ENCODE measurements at places on chromosomes 2 and 18.

- DNase-seq: no peak
These were observed 13.5 kb downstream of the SDC1 start for GRCh38 chr2:20211420-20211819.

DNA sequence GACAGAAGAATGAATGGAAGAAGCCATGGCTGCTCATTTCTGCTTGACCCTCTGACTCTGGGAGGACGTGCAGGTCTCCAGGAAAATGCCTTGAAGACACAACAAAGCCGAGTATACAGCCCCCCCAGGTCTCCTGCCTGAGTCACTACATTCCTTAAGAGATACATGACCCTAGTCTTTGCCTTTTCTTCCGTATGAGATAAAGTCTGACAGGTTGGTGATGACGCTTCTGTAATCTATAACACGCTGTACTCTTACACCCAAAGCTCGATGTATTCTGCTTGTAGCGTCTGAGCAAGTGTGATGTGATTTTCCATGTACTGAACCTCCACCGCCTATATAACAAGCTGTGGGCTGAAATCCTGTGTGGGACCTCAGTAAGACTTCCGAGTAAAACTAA, 77.3 kb downstream of the KCTD1 start:
- DNase-seq: no peak

DNA sequence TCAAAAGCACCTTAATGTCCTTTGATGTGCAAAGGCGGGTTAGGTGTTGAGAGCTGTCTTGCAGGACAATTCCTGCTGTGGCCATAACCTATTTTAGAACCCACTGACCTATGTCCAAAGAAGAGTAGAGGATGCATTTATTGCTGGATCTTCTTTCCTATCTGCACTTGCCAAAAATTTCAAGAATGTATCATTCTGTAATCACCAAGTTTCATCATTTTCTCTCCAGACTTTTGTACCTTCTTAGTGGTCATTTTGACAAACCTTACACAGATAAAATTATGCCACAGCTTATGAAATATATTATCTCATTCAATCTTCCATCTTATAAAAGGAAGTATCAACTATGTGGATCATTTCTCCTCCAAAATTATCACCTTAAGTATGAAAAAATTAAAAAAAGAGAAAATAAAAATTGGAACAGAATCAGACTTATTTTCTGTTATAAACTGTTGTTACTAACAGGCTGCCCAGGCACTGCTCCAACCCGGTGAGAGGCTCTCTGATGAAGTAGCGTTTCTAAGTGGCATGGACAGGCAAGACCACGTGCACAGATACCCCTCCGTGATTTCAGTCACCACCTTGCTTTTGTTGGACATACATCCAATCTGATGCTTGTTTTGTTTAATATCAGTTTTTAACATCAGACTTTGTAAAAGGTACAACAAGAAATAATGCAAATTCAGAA, 559.9 kb upstream of the ID2 start:
- DNase-seq: no peak

DNA sequence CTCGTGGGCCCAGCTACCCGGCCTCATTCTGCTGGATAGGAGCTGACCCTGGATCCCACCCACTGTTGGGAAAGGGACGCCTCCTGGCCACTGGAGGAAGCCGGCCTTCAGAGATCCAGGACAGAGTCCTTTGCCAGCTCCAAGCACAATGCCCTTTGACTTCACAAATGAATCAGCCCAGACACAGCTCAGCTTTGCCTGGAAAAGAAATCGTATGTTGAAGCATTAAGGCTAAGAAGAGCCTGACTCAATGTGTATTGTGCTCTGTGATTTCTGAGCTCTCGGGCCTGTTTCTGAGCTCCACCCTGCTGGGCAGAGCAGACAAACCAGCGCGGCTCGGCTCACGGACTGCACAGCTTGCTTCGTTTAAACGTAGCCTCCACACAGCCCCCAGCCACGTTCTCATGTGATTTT, 162.9 kb upstream of the APCDD1 start:
- DNase-seq: no peak

GRCh38 chr2:105803773-105804172, 59.1 kb downstream of the NCK2 start:
- no peak for DNase-seq

DNA sequence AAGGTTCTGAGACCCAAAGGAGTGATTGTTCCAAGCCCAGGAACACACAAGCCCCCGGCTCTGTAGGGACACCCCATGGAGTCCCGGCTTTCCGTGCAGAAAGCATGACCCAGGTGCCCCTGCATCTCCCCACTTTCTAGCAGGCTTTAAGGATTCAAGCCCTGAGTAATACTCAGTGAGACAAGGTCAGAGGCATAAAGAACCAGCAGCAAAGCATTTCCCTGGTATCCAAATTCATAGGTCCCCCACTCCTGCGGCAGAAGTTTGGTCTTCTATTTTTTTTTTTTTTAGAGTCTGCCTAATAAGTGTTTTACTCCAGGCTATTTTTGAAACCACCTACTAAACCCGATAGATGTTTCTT, 16.3 kb downstream of the TSHZ1 start:
- DNase-seq: no peak

DNA sequence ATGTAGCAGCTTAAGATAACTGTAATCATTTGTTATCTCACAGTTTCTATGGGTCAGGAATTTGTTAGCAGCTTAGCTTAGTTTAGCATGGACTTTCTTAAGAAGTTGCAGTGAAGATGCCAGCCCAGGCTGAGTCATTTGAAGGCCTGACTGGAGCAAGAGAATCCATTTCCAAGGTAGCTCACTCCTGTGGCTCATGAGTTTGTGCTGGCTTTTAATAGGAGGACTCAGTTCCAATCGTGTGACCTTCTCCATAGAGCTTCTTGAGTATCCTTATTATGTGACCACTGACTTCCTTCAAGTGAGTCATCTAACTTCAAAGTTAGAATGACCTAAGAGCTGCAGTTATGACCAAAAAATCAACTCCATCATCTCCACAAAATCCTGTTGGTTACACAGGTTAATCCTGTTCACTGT, 1.4 kb downstream of the GPATCH11 start:
- no peak for DNase-seq

- no peak for DNase-seq
These were observed 64.0 kb upstream of the MCFD2 start for GRCh38 chr2:46979571-46979979.

- DNase-seq: no peak
These were observed 218.8 kb upstream of the PKDCC start for GRCh38 chr2:41829052-41829451.

DNA sequence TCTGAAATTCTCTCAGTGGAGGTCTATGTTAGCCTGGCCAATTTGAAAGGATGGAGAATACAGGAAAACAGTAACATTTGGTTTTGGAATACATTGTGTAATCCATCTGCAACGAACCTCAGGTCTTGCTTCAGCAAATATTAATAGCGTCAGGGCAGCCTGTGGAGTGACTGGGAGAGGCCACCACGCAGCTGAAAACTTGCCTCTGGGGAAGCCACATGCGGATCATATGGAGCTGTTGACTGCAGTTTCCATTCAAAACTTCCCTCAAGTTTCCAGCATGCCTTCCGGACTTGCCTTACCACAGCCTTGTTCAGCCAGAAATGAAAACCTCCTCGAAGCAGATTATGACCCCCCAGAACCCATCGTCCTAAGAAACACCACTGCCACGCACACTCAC, 25.7 kb downstream of the BCL11A start:
- no peak for DNase-seq

DNA sequence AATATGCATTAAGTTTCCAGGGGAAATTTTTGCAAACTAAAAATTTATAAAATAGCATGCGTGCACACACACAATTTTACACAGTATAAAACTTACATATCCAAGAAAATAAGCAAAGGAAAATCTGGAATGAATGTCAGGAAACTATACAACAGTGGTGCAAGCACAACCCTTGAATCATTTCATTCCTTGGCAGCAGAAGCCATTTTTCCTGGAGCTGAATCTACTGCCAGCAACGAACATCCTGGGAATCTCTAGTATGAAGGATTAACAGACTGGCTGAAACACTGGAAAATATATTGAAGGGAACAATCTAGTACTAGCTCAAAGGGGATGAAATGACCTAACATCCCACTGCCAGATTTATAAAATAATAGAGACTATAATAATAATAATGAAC, 235.3 kb downstream of the DYM start:
- DNase-seq: no peak

GRCh38 chr2:200471928-200472645, 37.8 kb downstream of the KCTD18 start:
- no peak for DNase-seq

DNA sequence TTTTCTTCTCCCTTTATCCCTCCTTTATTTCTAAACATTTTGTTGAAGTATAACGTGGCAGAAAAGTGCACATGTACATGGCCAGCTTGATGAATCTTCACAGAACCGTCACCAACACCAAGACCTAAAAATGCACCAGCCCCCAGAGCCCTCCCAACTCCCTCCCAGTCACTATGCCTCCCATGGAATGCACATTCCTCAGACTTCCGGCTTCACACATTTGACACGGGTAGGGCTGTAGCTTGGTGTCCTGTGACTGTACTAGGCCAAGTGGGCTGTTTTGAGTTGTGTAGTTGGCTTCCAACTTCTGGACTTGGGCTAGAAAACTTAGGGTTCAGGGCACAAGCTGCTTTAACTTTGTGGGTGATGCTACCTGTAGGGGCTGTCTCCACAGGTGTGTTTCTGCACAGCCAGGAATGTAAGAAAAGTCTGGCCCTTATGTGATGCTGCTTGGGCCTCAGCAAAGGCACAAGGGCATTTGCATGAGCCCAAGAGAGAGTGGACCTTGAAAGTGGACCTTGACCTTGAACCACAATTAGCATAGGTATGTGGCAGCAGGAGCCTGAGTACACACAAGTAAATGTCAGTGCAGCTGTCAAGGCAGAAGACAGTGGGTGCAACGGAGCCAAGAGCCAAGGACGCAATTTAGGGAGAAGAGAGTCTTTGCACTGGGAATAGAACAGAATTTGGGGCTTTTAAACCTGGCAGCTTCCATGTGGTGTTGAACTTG, 78.4 kb downstream of the SEPTIN10 start:
- no peak for DNase-seq

GRCh38 chr2:215277944-215278343, 33.9 kb upstream of the ATIC start:
- no peak for DNase-seq

DNA sequence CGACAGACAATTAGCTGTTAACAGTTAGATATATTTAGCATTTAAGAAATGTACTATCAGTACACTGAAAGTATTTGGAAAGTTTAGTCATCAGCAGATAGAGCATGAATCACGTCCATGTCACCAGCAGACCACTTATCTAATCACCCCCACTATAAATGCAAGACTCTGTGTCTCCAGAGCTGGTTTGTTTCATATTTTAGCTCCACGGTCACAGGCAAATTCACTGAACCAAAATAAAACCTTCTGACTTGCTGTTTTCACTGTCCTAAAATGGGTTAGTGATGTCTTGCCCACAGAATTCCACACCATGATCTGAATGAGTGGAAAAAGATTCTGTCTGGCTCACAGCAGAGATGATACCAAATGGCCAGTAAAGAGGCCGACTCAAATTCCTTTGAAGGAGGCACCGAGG, 64.9 kb downstream of the CDH2 start:
- no peak for DNase-seq

- DNase-seq: no peak
These were observed 21.1 kb downstream of the HDAC4 start for GRCh38 chr2:239379641-239380170.

- no peak for DNase-seq
These were observed 15.1 kb downstream of the COBLL1 start for GRCh38 chr2:164826293-164827243.

Data from NCI-H1436 (cell line).